ENCODE measurements at places on chromosomes 7 and 10.

- no peak for DNase-seq
Measured at GRCh38 chr10:64096941-64097340, 575.7 kb downstream of the REEP3 start.

DNA sequence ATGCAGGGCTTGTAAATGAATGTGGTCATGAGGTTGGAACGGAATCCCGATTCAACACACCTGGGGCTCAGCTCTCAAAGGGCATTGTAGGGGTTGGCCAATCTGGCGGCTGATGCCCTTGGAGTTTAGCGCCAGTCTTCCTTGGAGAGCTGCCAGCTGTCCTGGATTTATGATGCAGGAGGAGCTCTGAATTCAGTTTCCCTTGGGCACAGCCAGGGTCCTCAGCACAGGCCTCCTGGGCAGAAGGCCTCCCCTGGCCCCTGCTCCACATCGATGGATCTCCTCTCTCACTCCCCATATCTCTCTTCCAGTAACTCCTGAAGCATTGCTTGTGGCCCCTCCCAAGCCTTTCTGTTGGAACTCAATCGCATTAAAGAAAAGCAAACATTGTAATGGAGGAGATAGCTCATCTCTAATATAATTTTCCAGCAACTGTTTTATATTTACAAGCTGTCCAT is 985 bp upstream of the CYTH3 start:
- DNase-seq = no peak

- DNase-seq = no peak
Measured at GRCh38 chr10:29980084-29980483, 79.3 kb downstream of the JCAD start.

DNA sequence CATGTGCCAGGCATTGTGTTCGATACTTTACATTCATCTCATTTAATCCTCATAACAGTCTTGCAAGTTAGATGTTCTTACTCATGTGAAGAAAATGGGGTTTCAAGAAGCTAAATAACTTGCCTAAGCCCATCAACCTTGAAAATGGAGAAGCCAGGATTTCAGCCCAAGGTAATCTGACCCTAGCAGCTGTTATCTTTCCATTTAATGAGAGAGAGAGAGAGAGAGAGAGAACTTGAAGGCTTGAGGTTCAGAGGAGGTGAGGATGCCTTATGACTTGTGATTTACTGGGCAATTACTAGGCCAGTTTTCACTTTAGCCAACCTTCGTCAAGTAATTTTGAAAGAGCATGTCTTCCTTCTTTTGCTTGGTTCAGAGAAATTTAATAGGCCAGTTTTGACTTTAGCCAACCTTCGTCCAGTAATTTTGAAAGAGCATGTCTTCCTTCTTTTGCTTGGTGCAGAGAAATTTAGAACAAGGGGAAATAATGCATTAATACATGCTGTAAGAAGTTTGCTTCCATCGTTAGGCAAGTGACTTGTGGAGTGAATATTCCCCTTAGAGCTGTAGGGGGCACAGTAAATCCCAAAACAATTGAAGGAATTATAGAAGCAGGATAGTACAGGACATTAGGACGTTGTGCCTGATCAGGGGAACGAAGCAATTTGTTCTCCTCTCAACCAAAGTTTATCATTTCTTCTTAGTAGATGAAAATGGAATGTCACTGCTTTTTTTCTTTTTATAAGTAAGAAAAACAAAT is 143.0 kb upstream of the BMPER start:
- DNase-seq = no peak

GRCh38 chr7:30478349-30479201 is at the start of gene NOD1:
Gene NOD1, minus strand, starts transcription at chr7:30478784. Its CDS starts 21,863 bp downstream, at chr7:30456921.
- DNase-seq = peak; percentile 58

DNA sequence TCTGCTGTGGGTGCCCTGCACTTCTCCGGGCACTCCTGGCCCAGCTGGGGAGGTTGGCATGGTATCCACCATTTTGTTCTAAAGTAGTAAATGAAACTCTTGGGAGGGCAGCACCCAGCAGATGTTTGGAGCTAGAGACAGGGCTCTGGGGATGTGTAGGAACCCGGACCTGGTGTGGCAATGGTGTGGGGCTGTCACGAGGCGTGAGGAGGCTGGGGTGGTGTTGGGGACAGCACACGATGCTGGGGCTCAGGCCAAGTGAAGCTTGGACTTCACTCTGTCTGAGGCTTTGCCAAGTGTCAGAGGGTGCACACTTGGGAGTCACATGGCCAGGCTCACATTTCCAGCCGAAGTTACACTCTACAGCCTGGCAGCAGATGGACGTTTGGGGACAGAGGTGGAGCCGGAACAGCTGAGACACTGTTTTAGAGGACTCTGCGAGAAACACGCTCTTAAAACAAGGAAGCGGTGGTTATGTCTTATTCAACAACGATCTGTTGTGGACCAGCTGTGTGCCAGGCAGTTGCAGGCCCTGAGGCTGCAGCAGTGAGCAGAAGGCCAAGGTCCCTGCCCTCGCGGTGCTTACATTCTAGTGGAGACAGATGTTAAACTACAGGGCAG is 118.2 kb downstream of the CUX1 start:
- no peak for DNase-seq

GRCh38 chr7:97381815-97382554 is 264.5 kb downstream of the SDHAF3 start:
- no peak for DNase-seq

DNA sequence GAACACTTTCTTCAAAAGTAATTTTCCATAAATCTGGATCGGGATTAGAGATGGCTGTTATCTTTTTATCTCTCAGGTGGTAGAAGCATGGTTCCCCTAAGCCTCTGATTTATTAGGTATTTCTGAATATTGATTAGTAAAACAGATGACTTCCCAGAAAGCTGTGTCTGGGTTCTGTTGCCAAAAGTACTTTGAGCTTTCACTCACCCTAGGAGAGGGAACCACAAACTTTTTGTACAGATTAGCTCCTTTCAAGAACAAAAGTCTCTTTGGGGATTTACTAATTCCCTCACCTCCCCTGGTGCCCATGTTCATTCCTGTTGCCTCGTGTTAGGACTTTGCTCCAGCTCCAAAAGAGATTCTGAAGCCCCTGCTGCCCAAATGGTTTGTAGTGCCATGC is 46.7 kb upstream of the STRIP2 start:
- DNase-seq = no peak

GRCh38 chr7:47523401-47523800 is 58.5 kb downstream of the TNS3 start:
- no peak for DNase-seq
